ENCODE measurements at places on chromosomes 3 and 15.

- DNase-seq = no peak
Observed at GRCh38 chr15:39631357-39631756, 50.5 kb downstream of the THBS1 start.

DNA sequence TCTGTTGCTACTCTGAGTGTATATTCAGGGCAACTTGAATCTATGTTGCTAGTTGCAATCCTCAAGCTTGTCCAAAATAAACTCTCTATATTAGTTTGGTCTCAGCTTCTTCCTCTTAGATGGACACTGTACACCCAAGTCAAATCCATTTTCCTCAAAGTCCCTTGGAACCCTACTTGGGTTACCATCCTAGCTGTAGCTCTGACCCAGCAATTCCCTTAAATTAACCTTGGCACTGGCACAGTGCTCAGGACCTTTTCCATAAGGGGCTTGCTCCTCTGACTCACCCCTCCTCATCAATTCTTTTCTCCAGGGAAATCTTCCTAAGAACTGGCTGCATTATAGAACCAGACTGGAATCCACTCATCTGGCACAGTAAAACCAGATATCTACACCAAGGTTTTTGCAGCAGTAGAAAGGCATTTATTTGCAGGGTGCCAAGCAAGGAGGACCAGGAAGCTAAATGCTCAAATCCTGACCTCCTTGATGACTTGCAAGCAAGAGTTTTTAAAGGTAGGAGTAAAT, 44.9 kb upstream of the B3GALNT1 start:
- DNase-seq = no peak

DNA sequence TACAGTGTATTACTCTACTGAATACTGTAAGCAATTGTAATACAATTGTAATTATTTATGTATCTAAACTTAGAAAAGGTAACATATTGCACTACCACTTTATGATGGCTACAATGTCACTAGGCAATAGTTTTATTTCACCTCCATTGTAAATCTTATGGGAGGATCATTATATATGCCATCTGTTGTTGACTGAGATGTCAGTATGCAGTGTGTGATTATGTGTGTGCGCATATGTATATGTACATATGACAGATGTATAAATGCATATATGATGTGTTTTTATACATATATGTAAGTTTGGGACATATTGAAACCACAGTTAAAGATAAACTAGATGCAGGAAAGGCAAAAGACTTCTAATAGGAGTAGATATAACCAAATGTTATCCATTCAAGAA, 8.5 kb downstream of the IGSF10 start:
- DNase-seq = no peak

- DNase-seq = peak; percentile 90
Observed at GRCh38 chr15:66773129-66773873, 71.3 kb downstream of the SMAD6 start.

DNA sequence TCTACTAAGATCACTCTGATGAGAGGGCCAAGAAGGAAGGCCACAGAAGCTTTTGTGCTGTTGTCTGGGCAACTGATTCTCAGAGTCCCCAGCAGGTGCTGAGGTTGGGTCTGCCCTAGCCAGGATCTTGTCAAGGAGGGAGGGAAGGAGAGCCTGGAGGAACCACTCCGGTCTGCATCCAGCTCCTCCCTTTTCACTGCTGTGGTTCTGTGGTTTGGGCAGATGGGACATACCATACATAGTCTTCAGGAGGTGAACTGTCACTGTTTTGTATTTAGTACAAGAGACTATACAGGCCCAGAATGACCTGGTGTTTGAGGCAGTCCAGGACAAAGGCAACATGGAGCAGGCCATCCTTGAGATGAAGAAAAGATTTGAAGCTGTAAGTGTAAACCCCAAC, 21.9 kb downstream of the C3orf62 start:
- DNase-seq = peak; percentile 92

DNA sequence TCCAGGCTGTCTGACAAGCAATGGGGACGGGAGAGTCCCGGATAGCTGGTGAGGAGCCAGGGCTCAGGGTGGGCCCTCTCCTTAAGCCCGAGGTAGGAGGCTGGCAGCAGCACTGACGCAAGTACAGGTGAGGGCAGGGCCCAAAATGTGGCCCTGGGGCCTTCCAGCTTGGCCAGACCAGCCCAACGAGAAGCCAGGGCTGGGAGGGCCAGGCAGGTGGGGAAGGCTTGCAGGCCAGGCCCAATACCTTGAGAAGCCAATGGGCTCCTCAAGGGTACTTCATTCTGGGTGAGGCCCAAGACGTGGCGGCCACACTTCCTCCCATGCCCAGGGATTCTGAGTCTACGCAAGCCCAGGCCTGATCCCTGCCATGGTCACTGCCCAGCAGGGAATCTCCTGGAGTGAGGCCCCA, 37.2 kb downstream of the AMOTL2 start:
- peak; percentile 40 for DNase-seq

GRCh38 chr15:95973566-95974256, 356.8 kb upstream of the NR2F2 start:
- no peak for DNase-seq

DNA sequence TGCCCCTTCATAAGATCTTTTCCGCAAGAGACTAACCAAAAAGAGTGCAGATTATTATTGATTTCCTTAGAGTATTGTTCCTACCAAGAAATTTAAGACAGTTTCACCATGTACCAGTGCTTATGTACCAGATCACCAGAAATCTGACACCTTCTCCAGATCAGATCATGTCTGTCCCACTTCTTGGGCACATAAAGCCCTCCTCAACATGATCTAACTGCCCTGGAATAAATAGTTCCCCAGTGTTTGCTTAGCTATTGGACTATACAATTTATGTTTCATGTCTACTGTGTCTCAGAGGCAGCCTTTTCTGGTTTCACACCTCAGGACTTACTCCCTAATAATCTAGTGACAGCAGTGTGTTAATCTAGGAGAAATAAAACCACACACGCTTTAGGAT, 46.8 kb downstream of the NME9 start:
- DNase-seq = no peak

DNA sequence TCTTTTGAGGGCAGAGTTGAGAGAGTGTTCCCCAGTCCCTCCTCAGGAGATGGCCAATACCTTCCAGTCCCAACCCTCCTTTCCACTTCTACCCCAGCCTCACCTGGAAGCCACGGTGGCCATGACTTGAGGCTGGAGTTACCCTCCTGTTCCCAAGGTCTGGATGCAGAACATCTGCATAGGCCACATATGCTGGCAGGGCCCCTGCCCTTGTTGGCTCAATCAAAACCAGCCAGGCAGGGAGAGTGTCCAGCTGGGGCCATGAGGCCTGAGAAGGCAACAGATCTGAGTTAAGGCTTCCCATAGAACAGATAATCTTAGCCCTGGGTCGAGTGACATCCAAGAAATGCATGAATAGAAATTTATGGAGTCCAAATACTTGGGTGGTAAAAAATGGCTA, 23.6 kb upstream of the VIPR1 start:
- no peak for DNase-seq

GRCh38 chr15:67296188-67296587, 41.6 kb downstream of the IQCH start:
- DNase-seq = peak; percentile 50

DNA sequence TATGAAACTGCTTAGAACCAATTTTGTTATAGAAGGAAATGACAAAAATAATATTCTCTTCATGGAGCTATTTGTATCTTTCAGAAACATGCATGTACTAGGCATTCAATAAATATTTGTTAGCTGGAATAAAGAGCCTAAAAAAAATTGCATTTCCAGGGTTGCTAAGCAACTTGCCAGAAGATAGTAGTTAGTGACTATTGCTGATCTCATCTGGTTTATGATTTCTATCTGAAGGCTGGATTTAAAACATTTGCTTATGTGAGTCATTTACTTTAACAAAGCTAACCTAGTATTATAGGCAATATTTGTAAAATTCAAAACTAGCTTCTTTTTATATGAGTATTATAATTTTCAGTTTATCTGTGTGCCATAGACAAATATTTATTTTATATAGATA, 78.3 kb downstream of the NAALADL2 start:
- DNase-seq = no peak

GRCh38 chr3:108907194-108907593, 46.5 kb downstream of the GUCA1C start:
- DNase-seq = no peak

- DNase-seq = peak; percentile 84
Observed at GRCh38 chr15:90201130-90201943, at the start of gene SEMA4B. TSS of gene SEMA4B (plus strand) at chr15:90201330. CDS start at chr15:90201579, 249 bp downstream.

DNA sequence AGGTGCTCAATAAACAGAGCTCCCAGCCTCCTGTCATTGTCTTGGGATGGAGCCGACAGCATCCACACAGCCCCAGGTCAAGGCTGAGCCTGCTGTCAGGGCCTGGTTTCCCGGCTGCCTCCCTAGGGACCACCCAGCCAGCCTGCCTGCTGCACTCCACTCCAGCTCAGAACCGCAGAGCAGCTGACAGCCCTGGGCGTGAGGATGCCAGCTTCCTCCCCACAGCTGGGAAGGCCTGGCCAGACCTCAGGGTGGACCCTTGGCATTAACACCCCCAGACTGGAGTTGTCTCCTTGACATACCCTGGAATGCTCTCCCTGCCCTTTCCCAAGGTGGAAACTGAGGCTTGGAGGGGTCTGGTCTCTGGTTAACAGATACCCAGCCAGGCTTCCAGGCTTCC, 112.0 kb downstream of the WNT7A start:
- DNase-seq = peak; percentile 54

DNA sequence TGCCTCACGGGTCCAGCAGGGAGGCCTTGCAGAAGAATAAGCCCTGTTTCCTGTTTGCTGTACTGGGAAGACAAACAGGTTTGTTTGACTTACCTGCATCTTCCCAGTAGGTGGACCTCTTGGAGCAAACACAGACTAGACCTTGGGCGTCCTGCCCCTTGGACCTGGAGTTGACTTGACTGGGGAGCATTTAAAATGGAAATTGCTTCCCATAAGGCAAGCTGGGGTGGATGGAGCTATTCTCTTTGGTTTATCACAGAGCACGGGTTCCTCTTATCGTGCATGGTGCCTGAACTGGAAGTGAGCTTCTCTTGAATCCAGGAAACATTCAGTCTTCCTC, 151.4 kb downstream of the RPLP1 start:
- peak; percentile 64 for DNase-seq

- no peak for DNase-seq
Observed at GRCh38 chr3:149215515-149215914, 6.1 kb downstream of the CP start.

GRCh38 chr3:31762097-31762764, 218.8 kb downstream of the OSBPL10 start:
- no peak for DNase-seq

GRCh38 chr3:49807431-49808114, 4.5 kb downstream of the INKA1 start:
- DNase-seq = peak; percentile 56

DNA sequence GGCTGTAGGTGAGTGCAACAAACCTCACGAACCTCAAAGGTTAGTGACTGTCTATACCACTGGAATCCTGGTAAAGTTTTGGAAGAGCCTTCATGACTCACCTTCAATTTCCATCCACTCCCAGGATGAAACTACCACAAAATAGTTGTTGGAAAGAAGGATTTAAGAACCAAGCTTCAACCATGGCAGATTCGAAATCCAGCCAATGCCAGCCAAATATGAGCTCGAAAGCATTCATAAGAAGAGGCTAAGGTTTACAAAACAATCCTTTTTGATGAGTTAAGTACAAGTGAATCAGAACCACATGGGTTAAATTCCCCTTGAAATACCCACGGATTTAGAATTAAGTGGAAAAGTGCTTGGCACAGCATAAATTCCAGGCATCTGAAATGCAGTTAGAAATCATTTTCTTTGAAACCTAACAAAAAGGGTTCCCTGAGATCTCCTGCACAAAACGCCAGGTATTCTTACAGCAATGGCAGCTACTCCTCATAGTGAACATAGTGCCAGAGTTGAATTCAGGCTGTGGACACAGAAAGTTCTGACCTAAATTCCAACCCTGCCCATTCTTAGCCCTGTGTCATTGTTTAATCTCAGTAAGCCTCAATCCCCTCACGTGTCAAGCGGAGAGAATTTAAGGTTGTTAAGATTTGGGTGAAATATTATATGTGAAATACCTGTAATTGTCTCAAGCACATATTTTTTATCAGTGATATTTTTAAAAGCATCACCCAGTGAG, 89.2 kb downstream of the FBN1 start:
- DNase-seq = no peak

GRCh38 chr15:85750319-85751290, 44.1 kb downstream of the KLHL25 start:
- no peak for DNase-seq

- DNase-seq = no peak
Observed at GRCh38 chr3:119964294-119964693, 130.0 kb downstream of the GSK3B start.

GRCh38 chr3:197445896-197446699, 109.7 kb downstream of the BDH1 start:
- peak; percentile 27 for DNase-seq

DNA sequence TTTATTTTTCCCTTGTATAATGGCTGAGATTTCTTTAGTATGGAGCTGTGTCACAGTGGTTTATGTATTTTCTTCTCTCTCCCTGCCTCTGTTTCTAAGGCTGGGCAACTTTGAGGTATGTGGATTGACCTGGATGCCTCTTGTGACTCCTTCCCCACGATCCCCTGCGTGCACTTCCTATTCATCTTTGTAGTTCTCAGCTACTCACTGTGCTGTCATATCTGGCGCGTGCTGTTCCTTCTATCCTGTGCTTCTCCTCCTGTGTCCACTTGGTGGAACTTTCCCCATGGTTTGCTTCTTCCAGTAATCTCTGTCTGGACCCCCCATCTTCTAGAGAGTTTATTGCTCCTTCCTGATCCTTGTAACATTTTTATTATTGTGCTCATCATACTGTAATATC, 97.3 kb downstream of the AKAP13 start:
- no peak for DNase-seq

DNA sequence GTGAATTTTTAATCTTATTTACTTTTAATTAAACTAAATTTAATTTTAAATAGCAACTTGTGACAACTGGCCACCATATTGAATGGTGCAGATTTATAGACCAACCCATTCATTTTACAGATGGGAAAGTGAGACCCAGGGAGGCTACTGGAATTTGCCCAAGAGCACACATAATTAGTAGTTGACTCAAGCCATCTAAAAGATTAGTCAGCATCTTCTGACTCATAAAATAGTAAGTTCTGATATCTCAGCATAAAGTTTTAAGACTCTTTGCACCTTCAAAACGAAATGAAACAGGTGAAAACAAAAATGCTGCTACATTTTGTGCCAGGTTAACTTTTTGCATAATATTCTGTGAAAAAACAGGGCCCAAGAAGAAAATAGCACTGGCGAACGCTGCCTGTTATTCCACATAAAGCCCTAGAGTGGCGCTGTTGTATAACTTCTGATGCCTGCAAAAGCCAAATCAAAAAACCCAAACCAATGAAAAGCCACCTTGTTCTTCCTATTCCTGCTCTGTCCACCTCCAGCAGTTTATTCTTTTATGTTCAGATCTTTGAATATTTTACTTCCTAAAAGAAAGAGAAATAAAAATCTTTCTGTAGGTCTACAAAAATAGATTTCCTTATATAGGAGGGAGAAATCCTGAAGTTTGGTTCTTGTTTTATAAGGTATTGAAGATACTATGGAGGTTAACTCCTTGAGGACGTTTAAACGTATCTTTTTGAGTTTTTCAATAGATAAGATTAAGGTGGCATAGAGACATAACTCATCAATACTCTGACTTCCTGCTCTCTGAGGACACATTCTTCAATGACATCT, 62.8 kb downstream of the OTOL1 start:
- no peak for DNase-seq

All from islet precursor cell (in vitro differentiated cells).